Gastrocnemius medialis (tissue), 4 donors: ENCODE measurements at places on chromosomes 13 and 19. TPM values are rescaled to one million over a fixed set of nuclear protein-coding genes. Genes with fewer than 3 reads are reported as not detected.

Gene LAIR1
- 2.9 TPM for total RNA-seq

Gene NLRP9
- total RNA-seq, result not detected

Gene INAFM1
- total RNA-seq, result 7.4 TPM

Gene LILRA1
- 0.62 TPM for total RNA-seq

Gene KLK13
- total RNA-seq, result not detected

Gene CALR3
- total RNA-seq, result not detected

Gene PODNL1
- not detected for total RNA-seq

Gene ATP4A
- total RNA-seq, result not detected

Gene MAG
- total RNA-seq, result 0.24 TPM

Gene CATSPERD
- total RNA-seq, result not detected

Gene IGFL3
- total RNA-seq, result not detected

Gene VSTM1
- not detected for total RNA-seq

Gene CILP2
- total RNA-seq, result not detected

Gene OR4F17
- total RNA-seq, result not detected

Gene TNFSF9
- total RNA-seq, result 1.8 TPM

Gene PTH2
- not detected for total RNA-seq

Gene SLC6A16
- not detected for total RNA-seq

Gene RAB3D
- 2.9 TPM for total RNA-seq

Gene WDR62
- total RNA-seq, result 0.20 TPM

Gene CD33
- 2.3 TPM for total RNA-seq

Gene SIGLEC12
- not detected for total RNA-seq

Gene TDRD12
- 0.59 TPM for total RNA-seq

Gene SLC25A41
- not detected for total RNA-seq

Gene PSPN
- 0.75 TPM for total RNA-seq

Gene APBA3
- 14.0 TPM for total RNA-seq

Gene PAN3
- total RNA-seq, result 14.7 TPM

Gene MYO1F
- 4.0 TPM for total RNA-seq

Gene FGF21
- not detected for total RNA-seq

Gene TTC9B
- total RNA-seq, result not detected

Gene KCTD15
- 1.9 TPM for total RNA-seq

Gene PRODH2
- not detected for total RNA-seq

Gene PRSS57
- not detected for total RNA-seq

Gene PGLYRP2
- total RNA-seq, result not detected

Gene GARIN5A
- 1.2 TPM for total RNA-seq

Gene LRFN3
- total RNA-seq, result 18.2 TPM
